Kidney (tissue), 22 donors: ENCODE measurements at places on chromosomes 12 and 14. TPM values are rescaled to one million over a fixed set of nuclear protein-coding genes. Genes with fewer than 3 reads are reported as not detected.

GRCh38 chr12:56333197-56333678 lies 562 bp downstream of the PAN2 start:
- no peak for DNase-seq

KCNH3 gene
- total RNA-seq, result 2.8 TPM

GRCh38 chr12:131963381-131963780 lies 13.6 kb downstream of the EP400 start:
- no peak for DNase-seq

OR6C74 gene
- total RNA-seq, result not detected

- peak; percentile 8 for DNase-seq
These were observed 191.5 kb upstream of the C14orf180 start for GRCh38 chr14:104388011-104388521.

GRCh38 chr14:67112344-67112743 lies 76.9 kb upstream of the GARIN2 start:
- DNase-seq, result no peak

RERGL gene
- total RNA-seq, result 25.3 TPM

GRCh38 chr14:64763801-64764621 lies 59.8 kb downstream of the PLEKHG3 start:
- no peak for DNase-seq

ZBTB25 gene
- total RNA-seq, result 17.8 TPM

DNA sequence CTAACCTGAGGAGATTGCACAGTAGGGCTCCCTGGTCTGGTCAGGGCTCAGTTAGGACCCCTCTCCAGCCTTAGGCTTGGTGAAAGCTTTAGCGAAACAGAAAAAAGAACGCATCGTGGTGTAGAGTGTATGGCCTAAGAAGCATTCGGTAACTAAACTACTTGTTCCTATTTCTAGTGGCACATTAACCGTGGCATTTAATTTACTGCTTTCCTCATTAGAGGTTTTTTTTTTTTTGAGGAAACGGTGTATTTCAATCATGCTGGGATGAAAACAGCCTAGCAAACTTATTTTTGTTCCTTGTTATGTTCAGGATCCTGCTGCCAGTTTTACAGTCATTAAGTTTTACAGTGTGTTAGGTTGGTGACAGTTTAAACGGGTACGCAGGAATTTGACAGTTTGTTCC lies 518 bp upstream of the OSBPL8 start:
- DNase-seq, result no peak

NKX2-8 gene
- not detected for total RNA-seq

DNA sequence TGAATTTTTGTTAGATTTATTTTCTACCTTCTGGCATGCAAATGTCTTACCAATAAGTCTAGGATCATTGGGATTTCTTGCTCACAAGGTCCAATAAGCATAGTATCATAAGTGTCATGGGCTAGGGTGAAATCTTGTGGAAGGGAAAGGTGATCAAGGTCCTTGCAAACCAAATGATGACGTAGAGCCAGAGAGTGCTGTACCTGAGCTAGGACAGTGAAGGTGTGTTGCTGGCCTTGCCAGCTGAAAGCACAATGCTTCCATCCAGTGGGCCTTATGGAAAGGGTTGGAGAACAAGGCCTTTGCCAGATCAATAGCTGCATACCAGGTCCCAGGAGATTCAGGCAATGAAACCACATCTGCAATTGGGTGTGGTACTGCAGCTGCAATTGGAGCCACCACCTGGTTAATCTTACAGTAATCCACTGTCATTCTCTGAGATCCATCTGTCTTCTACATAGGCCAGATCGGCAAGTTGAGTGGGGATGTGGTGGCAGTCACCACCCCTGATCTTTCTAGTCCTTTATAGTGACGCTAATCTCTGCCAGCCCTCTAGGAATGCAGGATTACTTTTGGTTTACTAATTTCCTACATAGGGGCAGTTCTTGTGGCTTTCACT lies 208.9 kb upstream of the MYL2 start:
- DNase-seq, result no peak

- DNase-seq, result no peak
These were observed 40.2 kb downstream of the SH2B3 start for GRCh38 chr12:111445726-111446581.

- peak; percentile 77 for DNase-seq
These were observed 792 bp upstream of the SLC38A1 start for GRCh38 chr12:46269429-46270241.

ESYT1 gene
- total RNA-seq, result 104 TPM

DNA sequence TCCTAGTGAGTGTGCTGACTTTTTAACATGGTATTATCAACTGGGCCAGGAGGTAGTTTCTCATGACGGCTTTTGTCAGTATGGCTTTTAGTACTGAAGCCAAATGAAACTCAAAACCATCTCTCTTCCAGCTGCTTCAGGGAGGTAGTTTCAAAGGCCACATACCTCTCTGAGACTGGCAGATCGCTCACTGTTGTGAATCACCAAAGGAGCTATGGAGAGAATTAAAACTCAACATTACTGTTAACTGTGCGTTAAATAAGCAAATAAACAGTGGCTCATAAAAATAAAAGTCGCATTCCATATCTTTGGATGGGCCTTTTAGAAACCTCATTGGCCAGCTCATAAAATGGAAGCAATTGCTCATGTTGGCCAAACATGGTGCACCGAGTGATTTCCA lies 141.1 kb downstream of the HMGA2 start:
- DNase-seq, result peak; percentile 75

C1QL4 gene
- 1.0 TPM for total RNA-seq

- no peak for DNase-seq
These were observed 3.1 kb upstream of the ARHGEF40 start for GRCh38 chr14:21066882-21067502.

KRT80 gene
- 12.3 TPM for total RNA-seq

DNA sequence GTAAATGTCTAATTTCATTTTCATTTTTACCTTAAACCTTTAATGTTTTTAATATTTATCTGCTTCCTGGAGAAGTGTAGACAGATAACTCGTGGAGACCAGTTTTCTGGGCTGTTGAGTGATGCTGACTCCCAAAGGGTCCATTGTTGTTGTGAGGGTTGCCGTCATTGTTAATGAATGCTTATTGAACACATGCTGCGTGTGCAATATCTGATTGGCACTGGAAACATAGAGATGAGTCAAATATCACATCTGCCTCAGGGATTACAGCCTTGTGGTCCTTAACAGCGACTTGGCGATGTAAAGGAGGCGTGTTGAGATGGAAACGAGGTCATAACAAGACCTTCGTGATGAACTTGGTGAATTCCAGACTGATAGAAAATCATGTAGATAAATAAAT lies 85.9 kb downstream of the FBXW8 start:
- DNase-seq, result no peak

CERS5 gene
- 52.1 TPM for total RNA-seq

FAR2 gene
- total RNA-seq, result 11.5 TPM

- no peak for DNase-seq
These were observed 305.4 kb downstream of the DPF3 start for GRCh38 chr14:72588521-72588920.

DNA sequence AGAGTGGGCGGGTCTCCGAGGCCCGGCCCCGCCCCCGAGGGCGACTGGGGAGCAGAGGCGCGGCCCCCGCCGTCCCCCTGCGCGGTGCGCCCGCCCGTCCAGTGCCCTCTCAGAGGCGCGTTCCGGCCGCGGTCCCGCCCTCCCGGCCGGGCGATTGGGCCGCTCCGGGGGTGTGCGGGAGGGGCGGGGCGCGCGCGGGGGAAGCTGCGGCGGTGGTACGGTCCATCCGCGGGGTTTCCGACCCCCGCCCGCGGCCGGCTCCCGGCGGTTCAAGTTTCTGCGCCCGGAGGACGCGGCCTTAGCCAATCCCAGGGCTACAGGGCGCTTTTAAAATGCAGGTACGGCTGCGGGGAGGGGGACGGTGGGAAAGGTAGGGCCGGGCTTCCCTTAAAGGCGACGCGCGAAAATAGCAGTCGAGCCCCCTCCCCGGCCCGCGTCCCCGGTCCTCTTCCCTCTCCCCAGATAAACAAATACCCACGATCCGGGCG lies 315 bp upstream of the CCDC85C start:
- peak; percentile 98 for DNase-seq

DPPA3 gene
- not detected for total RNA-seq

DNA sequence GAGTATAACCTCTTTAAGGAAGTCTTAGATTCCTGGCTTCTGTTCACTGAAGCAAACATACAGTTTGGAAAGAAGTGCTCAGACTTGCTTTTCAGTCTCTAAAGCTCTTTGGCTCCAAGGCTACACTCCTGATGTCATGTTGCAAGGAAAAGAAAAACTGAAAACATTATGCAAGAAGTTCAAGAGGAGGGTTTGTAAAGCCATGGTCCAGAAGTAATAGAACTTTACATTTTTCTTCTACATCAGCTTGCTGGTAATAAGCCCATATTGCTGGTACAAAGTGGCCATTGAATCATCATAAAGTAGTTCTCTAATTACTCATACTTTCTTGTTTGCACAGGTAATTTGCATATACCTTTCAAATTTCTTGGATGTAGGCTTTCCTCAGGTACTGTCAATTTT lies 83.6 kb downstream of the BBS10 start:
- no peak for DNase-seq

DNA sequence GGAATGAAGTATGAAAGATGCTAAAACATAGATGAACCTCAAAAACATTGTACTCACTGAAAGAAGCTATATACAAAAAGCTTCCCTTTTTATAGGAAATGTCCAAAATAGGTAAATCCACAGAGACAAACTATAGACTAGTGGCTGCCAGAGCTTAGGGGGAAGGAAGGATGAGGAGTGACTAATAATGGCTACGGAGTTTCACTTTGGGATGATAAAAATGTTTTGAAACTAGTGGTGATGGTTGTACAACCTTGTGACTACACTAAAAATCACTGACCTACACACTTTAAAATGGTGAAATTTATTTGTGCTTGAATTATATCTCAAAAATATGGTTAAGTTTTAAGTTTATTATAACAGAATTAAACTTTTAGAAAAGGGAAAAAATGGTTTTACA lies 37.1 kb upstream of the AMN1 start:
- DNase-seq, result no peak

DNA sequence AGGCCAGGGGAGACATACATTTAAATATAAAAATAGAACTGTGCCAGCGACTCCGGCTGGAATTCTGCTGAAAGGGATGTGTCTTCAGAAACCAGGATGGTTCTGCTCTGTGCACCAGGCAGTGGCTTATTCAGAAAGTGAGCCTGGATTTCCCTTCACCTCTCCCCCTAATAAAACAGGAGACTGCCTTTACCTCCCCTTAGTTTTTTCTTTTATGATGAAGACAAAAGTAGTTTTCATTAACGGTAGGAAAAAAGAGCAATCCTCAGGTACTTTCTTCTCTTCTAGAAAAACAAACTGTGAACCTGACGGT lies 346 bp downstream of the SLC7A8 start:
- no peak for DNase-seq

SIRT4 gene
- 1.5 TPM for total RNA-seq

CDC42BPB gene
- 127 TPM for total RNA-seq

DNA sequence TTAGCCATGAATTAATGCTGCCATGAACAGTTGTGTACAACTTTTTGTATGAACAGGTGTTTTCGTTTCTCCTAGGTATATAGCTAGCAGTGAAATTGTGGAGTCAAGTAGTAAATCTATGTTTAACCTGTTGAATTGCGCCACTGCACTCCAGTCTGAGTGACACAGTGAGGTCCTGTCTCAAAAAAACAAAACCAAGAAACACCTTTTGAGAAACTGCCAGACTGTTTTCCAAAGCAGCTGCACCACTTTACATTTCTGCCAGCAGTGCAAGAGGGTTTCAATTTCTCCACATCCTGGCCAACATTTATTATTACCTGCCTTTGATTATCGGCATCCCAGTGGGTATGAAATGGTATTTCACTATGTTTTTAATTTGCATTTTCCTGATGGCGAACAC lies 3.3 kb upstream of the PLEKHG3 start:
- DNase-seq, result no peak

- DNase-seq, result no peak
These were observed 8.3 kb upstream of the KRT1 start for GRCh38 chr12:52688481-52688880.
